ENCODE measurements at places on chromosomes 3 and 15. TPM values are rescaled to one million over a fixed set of nuclear protein-coding genes. Genes with fewer than 3 reads are reported as not detected.

GRCh38 chr15:84715441-84716035, 401 bp downstream of the SEC11A start:
- H3K36me3 ChIP-seq = peaks cover 4% of the 10 kb centered on the region
- DNase-seq = no peak
- H3K4me3 ChIP-seq = peak overlapping the region; percentile 92

- no peaks in the 10 kb centered on the region for H3K36me3 ChIP-seq
- no peak for DNase-seq
- no peak overlapping the region for H3K27ac ChIP-seq
Observed at GRCh38 chr3:181998828-181999227, 287.1 kb downstream of the SOX2 start.

GRCh38 chr3:23829242-23829934, 23.6 kb downstream of the UBE2E1 start:
- no peak for DNase-seq
- no peak overlapping the region for H3K27ac ChIP-seq
- H3K4me3 ChIP-seq = no peak overlapping the region
- no peaks in the 10 kb centered on the region for H3K36me3 ChIP-seq

DNA sequence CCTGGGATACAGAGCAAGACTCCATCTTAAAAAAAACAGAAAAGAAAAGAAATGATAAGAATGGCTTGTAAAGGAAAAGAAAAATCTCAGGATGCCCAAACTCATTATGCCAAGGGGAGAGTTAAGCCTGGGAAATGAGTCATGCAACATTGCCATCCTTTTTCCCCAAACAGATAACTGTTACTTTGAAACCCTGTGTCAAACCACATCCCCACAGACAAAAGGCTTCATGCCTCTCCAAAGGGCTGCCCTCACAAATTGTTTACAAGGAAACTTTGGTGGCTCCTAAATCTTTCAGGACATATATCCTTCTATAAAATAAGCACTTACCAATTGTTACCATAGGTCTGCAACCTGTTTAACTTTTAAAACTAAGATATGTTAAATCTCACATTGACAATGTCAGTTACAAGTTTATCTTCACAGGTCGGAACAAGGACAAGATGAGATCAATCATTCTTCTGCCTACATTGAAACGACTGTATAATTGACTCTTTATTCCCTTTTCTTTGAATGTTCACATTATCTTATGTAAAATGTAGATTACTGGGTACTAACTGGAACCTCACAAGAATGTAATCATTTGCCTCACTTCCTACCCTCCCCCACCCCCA, 18.6 kb upstream of the SENP7 start:
- H3K27me3 ChIP-seq = peaks cover 5% of the 10 kb centered on the region
- DNase-seq = no peak
- no peak overlapping the region for H3K4me3 ChIP-seq
- H3K36me3 ChIP-seq = no peaks in the 10 kb centered on the region
- no peaks in the 10 kb centered on the region for H3K4me1 ChIP-seq

- H3K36me3 ChIP-seq = no peaks in the 10 kb centered on the region
- H3K27ac ChIP-seq = no peak overlapping the region
- no peak for DNase-seq
- no peaks in the 10 kb centered on the region for H3K27me3 ChIP-seq
- H3K4me3 ChIP-seq = no peak overlapping the region
- no peaks in the 10 kb centered on the region for H3K4me1 ChIP-seq
Observed at GRCh38 chr3:7444886-7445285, 584.0 kb downstream of the GRM7 start.

GRCh38 chr15:39936187-39936586, 2.3 kb downstream of the EIF2AK4 start:
- DNase-seq = no peak
- no peak overlapping the region for H3K27ac ChIP-seq
- H3K4me1 ChIP-seq = peaks cover 11% of the 10 kb centered on the region
- H3K36me3 ChIP-seq = 0 out of 2 replicates have a peak, but pooled peaks cover 4% of the 10 kb centered on the region

DNA sequence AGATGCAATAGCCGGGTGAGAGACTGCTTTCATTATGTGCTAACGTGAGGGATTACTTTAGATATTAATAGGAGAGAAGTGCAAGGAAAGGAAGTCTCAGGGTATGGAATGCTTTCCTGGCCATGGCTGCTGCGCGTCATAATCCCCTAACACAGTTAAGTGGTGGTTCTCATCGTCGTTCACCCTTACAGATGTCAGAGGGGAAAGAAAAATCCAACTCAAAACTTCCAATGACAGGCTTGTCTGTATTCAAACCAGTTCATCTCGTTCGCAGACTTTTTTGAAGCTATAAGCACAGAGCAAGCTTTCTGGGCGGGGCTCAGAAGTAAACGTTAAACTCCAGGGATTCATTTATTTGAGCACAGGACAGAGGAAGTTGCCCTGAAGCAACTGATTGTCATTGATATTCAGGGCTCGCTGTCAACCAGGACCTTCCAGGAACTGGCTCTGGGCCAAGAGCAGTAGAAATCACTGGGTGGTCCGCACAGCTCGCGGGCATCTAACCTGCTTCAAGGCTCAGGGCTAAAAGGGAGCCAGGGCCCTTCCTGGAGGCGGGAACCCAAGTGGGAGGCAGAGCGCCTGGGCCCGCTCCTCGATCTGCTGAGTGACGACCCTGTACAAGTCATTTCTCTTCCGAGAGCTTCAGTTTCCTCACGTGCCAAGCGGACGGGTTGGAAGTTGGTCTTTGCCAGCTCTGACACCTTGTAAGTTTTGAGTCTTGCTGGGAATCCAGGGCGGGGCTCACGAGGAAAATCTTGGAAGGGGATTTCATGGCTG, 1.1 kb upstream of the LPP start:
- H3K4me1 ChIP-seq = peaks cover 27% of the 10 kb centered on the region
- H3K36me3 ChIP-seq = no peaks in the 10 kb centered on the region
- H3K27ac ChIP-seq = peak overlapping the region; percentile 93
- H3K4me3 ChIP-seq = peak overlapping the region; percentile 81

DNA sequence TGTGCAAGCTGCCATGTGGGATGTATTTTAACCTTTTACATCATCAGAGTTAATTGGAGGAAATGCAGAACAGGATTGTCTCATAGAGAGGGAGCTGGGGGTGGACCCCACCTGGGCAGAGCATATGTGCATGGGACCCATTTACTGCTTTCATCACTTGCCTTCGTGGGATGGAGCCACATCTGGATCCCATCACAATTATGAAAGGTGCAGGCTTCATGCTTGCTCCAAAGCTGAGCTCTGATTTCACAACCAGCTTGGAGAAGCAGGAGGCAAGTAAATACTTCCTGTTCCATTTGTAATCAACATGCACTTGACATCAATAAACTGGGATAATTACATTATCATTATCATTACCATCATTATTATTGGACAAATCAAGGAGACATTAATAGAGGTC, 161.9 kb downstream of the ALDH1A2 start:
- no peaks in the 10 kb centered on the region for H3K4me1 ChIP-seq
- no peaks in the 10 kb centered on the region for H3K36me3 ChIP-seq
- DNase-seq = no peak
- H3K27me3 ChIP-seq = no peaks in the 10 kb centered on the region
- no peak overlapping the region for H3K27ac ChIP-seq

GRCh38 chr3:111667621-111668239, 72.6 kb upstream of the ZBED2 start:
- H3K27ac ChIP-seq = no peak overlapping the region
- no peaks in the 10 kb centered on the region for H3K4me1 ChIP-seq
- no peaks in the 10 kb centered on the region for H3K27me3 ChIP-seq
- H3K36me3 ChIP-seq = no peaks in the 10 kb centered on the region
- no peak overlapping the region for H3K4me3 ChIP-seq
- no peak for DNase-seq

ZNF620 gene
- total RNA-seq = 1.3 TPM

TLR9 gene
- total RNA-seq = not detected
